ENCODE measurements at places on chromosomes 3 and 15. TPM values are rescaled to one million over a fixed set of nuclear protein-coding genes. Genes with fewer than 3 reads are reported as not detected.

Gene PP2D1
- 9.3 TPM for total RNA-seq

Gene REC114
- total RNA-seq = 28.7 TPM

Gene RPUSD2
- total RNA-seq = 12.3 TPM

Gene CACNA2D2
- 19.3 TPM for total RNA-seq

Gene WNT5A
- 12.4 TPM for total RNA-seq

Gene CGNL1
- total RNA-seq = 40.2 TPM

Gene CCNB2
- 54.2 TPM for total RNA-seq

Gene ISLR
- total RNA-seq = 24.0 TPM

Gene RLBP1
- total RNA-seq = 0.31 TPM

Gene GTF2E1
- 23.6 TPM for total RNA-seq

Gene ECE2
- total RNA-seq = 1.4 TPM

GRCh38 chr3:171528102-171528501 lies 67.9 kb upstream of the TNIK start:
- no peaks in the 10 kb centered on the region for H3K36me3 ChIP-seq
- H3K27me3 ChIP-seq = no peaks in the 10 kb centered on the region
- no peak for DNase-seq
- H3K4me3 ChIP-seq = no peak overlapping the region

GRCh38 chr15:80492409-80492808 lies 88.2 kb downstream of the ARNT2 start:
- H3K27me3 ChIP-seq = no peaks in the 10 kb centered on the region
- no peak for DNase-seq
- no peak overlapping the region for H3K4me3 ChIP-seq
- no peak overlapping the region for H3K27ac ChIP-seq

GRCh38 chr3:25151281-25151902 lies 276.7 kb upstream of the RARB start:
- no peaks in the 10 kb centered on the region for H3K4me1 ChIP-seq
- H3K27me3 ChIP-seq = no peaks in the 10 kb centered on the region
- no peak overlapping the region for H3K27ac ChIP-seq

GRCh38 chr15:63818629-63819028 lies 15.1 kb downstream of the HERC1 start:
- no peaks in the 10 kb centered on the region for H3K27me3 ChIP-seq
- no peaks in the 10 kb centered on the region for H3K36me3 ChIP-seq
- H3K4me3 ChIP-seq = no peak overlapping the region
- no peak for DNase-seq

GRCh38 chr15:37076543-37076942 lies 23.8 kb downstream of the MEIS2 start:
- no peak overlapping the region for H3K27ac ChIP-seq
- no peaks in the 10 kb centered on the region for H3K27me3 ChIP-seq
- peaks cover 5% of the 10 kb centered on the region for H3K4me1 ChIP-seq
- H3K36me3 ChIP-seq = no peaks in the 10 kb centered on the region

DNA sequence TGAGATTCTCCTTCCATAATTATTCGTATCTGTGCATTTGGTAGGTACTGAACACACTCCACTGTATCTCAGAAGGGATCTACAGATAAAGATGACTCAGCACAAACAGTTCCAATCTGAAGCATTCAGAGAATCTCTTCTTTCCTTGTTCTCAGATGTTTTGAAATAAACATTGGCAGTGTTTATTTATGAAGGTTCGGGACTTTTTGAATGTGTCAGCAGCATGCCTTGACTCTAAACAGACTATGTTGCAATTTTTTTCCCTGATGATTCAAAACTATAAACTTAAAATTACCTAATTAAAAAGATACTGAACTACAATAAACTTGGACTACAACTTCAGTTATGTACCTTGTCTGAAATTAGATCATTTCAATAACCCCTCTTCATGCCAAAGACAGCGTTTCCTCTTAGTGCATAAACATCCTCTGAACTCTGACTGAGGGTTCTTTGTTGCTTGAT lies 612.9 kb upstream of the TBL1XR1 start:
- H3K36me3 ChIP-seq = no peaks in the 10 kb centered on the region
- H3K4me3 ChIP-seq = no peak overlapping the region
- no peaks in the 10 kb centered on the region for H3K27me3 ChIP-seq
- no peaks in the 10 kb centered on the region for H3K4me1 ChIP-seq
- no peak for DNase-seq

DNA sequence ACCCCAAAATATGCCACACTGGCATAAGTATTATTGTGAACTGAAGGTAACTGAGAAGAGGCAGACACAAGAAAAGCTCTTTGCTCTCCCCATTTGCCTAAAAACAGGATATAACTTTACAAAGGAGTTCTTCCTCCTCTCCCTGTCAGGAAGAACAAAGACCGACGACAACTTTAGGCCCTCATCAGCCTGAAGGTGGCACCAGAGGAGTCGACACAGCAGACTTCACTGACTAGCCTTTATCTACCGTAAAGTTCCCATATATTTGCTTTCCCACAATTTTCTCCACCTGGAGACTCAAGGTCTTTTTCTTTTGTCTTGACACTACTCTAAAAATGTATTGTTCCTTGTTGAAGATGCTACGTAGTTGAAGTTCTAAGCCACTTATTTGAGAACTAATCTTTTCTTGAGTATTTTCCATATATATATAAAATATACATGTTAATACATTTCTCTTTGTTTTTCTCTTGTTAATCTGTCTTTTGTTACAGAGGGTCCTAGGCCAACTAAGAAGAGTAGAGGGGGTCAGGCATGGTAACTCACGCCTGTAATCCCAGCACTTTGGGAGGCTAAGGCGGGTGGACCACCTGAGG lies 16.2 kb upstream of the XIRP1 start:
- H3K36me3 ChIP-seq = no peaks in the 10 kb centered on the region
- no peak overlapping the region for H3K27ac ChIP-seq
- peak; percentile 57 for DNase-seq
- H3K27me3 ChIP-seq = no peaks in the 10 kb centered on the region
- no peaks in the 10 kb centered on the region for H3K4me1 ChIP-seq

DNA sequence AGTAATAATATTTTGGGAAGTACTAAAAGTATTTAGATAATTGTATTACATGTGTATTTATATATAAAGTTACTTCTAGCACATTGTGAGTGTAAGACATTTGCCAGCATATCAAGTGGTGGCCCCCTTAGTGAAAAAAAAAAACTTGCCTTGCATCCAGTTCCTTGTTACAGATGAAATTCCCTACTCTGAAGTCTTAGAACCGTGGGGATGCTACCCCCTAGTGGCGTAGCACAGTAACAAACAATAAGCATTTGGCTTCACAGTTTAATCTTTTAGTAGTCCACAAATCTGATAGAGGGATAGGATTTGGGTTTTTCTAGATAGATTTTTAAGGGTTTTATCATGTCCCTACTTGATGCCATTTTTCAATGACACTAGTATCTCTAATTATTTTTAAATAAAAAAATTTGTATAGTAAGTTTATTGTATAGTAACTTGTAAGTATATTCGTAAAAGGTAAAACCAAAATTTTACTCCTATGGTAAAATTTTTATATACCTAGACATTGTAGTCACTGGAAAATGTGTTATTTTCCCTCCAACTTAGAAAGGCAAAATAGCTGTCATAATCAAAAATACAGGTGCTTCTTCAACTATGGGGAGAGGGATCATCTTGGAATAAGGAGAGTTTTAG lies 14.3 kb downstream of the SMC4 start:
- DNase-seq = peak; percentile 61
- H3K36me3 ChIP-seq = no peaks in the 10 kb centered on the region

DNA sequence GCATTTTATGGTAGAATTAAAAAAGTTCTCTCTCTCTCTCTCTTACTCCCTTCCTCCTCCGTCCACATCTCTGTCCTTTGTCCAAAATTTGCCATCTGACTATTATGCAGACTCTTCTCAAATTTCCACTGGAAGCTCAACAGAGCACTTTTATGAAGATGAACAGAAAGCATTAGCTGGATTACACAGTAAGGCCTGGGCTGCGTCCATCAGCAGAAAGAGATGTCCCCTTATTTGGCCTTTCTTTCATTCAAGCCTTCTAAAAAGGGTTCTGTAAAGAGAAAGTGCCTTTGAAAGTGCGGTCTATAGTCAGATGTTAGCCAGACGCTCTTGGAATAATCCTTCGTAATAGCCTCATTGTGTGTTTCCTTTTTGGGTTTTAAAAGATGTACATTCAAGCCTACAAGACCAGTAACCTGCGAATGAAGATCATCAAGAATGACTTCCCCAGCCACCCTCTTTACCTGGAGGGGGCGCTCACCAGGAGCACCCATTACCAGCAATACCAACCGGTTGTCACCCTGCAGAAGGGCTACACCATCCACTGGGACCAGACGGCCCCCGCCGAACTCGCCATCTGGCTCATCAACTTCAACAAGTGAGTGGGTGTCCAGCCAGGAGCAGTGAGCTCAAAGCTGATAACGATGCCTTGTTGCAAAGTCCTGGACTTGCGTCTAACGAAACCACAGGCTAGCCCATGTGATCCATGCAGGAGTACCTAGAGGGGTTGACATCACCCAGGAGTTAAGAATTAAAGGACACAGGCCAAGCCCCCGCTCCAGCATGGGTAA lies 53.1 kb downstream of the MESD start:
- no peak overlapping the region for H3K27ac ChIP-seq
- no peaks in the 10 kb centered on the region for H3K36me3 ChIP-seq
- no peak for DNase-seq
- no peaks in the 10 kb centered on the region for H3K27me3 ChIP-seq

GRCh38 chr3:39104961-39105686 lies 2.3 kb downstream of the GORASP1 start:
- H3K4me3 ChIP-seq = no peak overlapping the region
- no peaks in the 10 kb centered on the region for H3K27me3 ChIP-seq

- DNase-seq = no peak
- no peak overlapping the region for H3K27ac ChIP-seq
- no peaks in the 10 kb centered on the region for H3K27me3 ChIP-seq
- H3K36me3 ChIP-seq = no peaks in the 10 kb centered on the region
These were observed 78.2 kb downstream of the FAIM start for GRCh38 chr3:138686771-138687221.

- peaks cover 23% of the 10 kb centered on the region for H3K4me1 ChIP-seq
- H3K4me3 ChIP-seq = no peak overlapping the region
- no peak overlapping the region for H3K27ac ChIP-seq
- no peak for DNase-seq
- no peaks in the 10 kb centered on the region for H3K36me3 ChIP-seq
These were observed 4.9 kb downstream of the ZBTB38 start for GRCh38 chr3:141373232-141373631.

DNA sequence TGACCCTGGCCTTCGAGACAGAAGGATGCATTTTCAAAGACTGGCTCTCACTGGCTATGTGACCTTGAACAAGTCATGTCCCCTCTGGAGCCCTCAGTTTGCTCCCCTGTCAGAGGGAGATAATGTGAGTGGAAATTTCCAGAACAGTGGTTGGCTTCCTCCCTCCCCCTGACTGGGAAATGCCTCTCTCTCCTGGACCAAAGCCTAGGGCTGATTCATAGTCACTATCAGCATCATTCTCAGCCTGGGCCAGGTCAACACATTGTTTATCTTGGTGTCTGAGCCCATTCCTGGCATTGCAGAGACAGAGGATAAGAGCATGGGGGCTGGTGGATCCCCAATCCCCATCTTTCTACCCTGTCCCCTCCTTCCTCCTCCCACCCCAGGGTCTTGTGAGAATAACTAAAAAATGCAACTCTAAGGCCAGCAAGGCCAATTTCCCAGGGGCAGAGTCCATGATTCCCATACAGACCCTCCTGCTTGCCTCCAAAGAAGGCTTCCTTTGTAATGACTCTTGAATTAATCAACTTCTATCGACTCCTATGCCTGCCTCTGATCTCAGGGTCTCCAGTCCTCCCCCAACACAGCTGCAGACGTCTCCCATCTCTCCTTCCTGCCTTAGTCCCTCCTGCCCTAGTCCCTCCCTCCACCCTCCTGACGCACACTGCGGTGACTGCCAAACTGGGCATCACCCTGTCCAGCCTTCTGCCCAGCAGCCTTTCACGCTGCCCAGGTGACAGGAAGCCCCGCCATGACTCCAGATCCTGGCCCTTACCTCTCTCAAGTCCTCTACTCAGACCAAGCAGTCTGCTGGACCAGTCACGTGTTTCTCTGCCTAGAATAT lies 35.4 kb upstream of the CORO2B start:
- no peaks in the 10 kb centered on the region for H3K36me3 ChIP-seq
- H3K4me1 ChIP-seq = peaks cover 13% of the 10 kb centered on the region
- H3K27ac ChIP-seq = peak overlapping the region; percentile 56
- H3K27me3 ChIP-seq = no peaks in the 10 kb centered on the region

DNA sequence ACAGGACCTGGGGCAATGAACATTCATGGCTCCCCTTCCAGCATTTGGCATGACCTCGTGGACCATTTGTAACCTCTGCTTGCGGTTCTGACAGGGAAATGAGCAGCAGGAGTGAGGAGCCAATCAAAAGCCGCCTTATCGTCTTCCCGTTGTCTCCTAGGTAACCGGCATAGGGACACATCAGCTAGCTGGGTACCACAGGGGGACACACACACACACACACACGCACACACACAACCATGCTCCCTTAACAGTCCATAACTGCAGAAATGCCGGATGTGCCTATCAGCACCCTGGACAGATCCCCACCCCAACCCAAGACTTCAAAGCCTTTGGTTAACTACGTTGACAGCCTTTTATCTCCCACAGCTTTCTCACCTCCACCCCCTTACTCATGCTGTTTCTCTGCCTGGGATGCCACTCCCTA lies 53.4 kb upstream of the CCDC174 start:
- H3K4me1 ChIP-seq = no peaks in the 10 kb centered on the region
- no peak overlapping the region for H3K27ac ChIP-seq
- peak; percentile 26 for DNase-seq
- no peaks in the 10 kb centered on the region for H3K36me3 ChIP-seq

GRCh38 chr3:48625600-48625999 lies 4.0 kb upstream of the TMEM89 start:
- H3K4me3 ChIP-seq = no peak overlapping the region
- no peaks in the 10 kb centered on the region for H3K4me1 ChIP-seq
- no peak for DNase-seq
- H3K27ac ChIP-seq = no peak overlapping the region

GRCh38 chr15:65979316-65979715 lies 110.0 kb downstream of the RAB11A start:
- H3K4me3 ChIP-seq = no peak overlapping the region
- DNase-seq = no peak
- no peaks in the 10 kb centered on the region for H3K27me3 ChIP-seq
- H3K4me1 ChIP-seq = peaks cover 15% of the 10 kb centered on the region
- no peaks in the 10 kb centered on the region for H3K36me3 ChIP-seq
- H3K27ac ChIP-seq = no peak overlapping the region

DNA sequence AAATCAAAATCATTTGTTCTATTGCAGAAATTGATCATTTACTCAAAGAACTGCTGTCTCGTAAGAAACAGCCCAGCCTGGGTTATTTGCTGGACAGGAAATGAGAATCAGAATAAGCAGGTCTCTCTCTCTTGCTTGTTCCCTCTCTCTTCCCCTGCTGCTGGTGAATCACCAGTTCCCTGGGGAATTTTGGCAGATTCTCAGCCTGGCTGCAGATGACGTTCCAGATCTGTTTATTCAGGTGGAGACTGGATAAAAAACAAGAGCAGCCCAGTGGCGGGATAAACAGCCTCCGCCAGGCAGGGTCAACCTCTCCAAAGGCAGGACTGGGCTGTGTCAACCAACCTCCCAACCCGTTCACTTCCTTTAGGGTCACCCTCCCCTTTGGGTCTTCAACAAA lies 72.1 kb downstream of the LRIG1 start:
- peaks cover 22% of the 10 kb centered on the region for H3K4me1 ChIP-seq
- H3K36me3 ChIP-seq = no peaks in the 10 kb centered on the region
- no peak overlapping the region for H3K27ac ChIP-seq

Measured in testis (tissue), 5 donors.